ENCODE measurements at places on chromosomes 13 and 19.

GRCh38 chr13:55528434-55528833, 1612.3 kb upstream of the PRR20A start:
- no peak for DNase-seq

DNA sequence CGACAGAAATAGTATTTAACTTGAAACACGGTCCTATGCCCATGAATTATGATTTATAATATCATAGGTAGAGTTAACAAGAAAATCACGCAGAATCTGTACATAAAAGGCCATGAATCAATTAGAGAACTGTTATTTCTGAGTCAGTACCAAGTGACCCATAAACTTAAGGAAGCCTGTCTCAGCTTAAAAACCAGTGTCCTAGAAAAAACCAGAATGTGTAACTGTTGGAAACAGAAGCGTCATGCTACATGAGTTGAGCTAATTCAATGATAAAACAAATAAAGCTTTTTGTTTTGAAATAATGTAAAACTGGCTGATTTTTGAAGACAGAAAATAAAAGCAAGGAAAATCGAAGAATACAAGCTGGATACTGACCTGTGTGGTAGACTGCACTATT, 34.8 kb upstream of the SGCG start:
- no peak for DNase-seq

- peak; percentile 77 for DNase-seq
Measured at GRCh38 chr19:50358483-50359327, 6.7 kb downstream of the NAPSA start.

DNA sequence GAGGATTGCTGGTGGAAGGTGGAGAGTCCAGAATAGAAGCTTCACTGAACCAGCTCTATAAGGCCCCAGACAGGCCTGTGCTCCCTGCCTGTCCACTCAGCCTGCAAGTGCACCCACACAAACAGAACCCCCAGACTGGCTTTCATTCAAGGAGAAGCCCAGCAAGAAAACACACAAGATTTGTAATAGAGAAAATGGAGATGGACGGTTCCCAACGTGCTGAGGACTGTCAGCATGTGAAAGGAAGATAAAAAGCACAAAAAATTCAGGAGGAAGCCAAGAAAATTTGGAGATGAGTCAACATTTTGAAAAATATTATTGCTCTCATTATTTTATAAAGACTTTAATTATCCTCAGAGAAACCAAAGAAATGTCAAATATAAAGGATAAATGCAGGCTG, 218.2 kb upstream of the SLC10A2 start:
- no peak for DNase-seq

- DNase-seq, result no peak
Measured at GRCh38 chr19:51365211-51365964, 800 bp downstream of the ETFB start.

DNA sequence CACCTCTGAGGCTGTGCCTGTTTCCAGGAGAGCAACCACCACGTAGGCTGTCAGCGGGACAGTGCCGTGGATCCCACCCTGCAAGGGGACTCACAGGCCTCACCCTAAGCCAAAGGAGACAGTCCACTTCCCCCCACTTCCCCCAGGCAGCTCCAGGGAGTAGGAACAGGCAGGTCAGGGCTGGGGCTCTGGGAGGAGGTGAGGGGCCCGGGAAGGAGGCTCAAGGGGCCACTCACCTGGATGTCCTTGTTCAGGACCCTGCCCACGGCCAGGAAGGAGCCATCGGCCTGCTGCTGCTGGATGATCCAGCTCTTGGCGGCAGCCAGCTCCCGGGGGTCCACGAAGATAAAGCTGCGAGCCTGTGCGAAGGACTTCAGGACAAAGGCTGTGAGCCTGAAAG, 25.6 kb downstream of the F2RL3 start:
- no peak for DNase-seq

GRCh38 chr13:90448466-90449037, 898.9 kb upstream of the MIR17HG start:
- no peak for DNase-seq

DNA sequence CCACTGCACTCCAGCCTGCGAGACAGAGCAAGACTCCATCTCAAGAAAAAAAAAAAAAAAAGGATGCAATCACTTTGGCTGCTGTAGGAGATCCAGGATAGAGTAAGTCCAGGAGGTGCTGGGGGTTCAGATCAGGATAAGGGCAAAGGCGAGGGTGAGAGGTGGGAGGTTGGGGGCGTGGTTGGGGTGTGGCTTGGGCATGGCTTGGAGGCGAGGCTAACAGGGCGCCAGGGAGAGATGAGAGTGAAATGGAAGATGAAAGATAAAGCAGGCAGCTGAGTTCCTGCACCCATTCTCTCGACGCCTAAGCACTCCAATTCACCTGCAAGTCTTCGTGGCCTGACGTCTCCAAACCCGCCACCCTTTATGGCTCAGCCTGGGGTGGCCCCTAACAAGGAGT, 25.0 kb upstream of the ZNRF4 start:
- DNase-seq, result no peak

GRCh38 chr19:3184847-3185460, 776 bp upstream of the NCLN start:
- DNase-seq, result peak; percentile 83

GRCh38 chr19:40274585-40275544, 10.3 kb downstream of the AKT2 start:
- peak; percentile 72 for DNase-seq

DNA sequence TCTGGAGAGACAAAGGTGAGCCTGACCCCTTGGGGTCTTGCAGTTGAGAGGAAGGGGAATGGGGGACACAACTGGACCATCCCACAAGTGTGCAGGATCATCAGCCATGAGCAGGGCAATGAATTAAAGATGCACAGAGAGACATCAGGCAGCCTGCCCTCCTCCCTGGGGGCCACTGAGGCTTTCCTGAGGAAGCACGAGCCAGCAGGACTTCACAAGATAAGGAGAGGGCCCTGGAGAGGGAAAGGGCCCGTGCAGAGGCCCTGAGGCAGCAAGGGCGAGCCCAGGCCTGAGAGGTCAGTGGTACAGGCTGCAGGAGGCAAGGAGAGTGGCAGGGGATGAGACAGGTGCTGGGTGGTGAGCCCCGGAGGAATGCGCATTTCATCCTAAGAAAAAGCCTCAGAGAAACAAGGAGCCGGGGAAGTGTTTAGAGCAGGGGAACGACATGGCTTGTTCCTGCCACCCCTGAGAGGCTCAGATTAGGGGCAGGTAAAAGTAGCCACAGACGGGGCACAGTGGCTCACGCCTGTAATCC, 9.0 kb upstream of the PRKD2 start:
- DNase-seq, result no peak

- DNase-seq, result no peak
Measured at GRCh38 chr13:84230568-84230967, 348.3 kb upstream of the SLITRK1 start.

DNA sequence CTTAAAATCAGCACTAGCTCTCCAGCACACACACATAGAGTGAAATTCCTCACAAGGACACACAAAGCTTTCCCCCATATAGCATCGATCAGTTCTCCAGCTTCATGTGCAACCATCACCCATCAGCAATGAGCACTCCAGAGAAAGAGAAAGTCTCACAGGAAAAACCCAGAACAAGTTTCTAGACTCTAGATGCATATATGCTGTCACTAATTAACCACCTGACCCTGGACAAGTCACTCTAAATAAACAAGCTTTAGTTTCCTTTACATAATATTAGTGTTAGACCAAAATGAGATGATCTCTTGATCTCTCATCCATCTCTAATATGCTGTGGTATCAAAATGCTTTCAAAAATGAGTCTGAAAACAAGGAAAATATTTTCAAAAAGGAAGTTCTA, 81.2 kb downstream of the TBC1D4 start:
- DNase-seq, result no peak

- DNase-seq, result no peak
Measured at GRCh38 chr19:39631178-39631577, 24.5 kb upstream of the LGALS16 start.

- DNase-seq, result no peak
Measured at GRCh38 chr13:20190481-20191310, 2.0 kb downstream of the GJB2 start.

GRCh38 chr19:34096020-34096915, 76.0 kb upstream of the LSM14A start:
- no peak for DNase-seq

DNA sequence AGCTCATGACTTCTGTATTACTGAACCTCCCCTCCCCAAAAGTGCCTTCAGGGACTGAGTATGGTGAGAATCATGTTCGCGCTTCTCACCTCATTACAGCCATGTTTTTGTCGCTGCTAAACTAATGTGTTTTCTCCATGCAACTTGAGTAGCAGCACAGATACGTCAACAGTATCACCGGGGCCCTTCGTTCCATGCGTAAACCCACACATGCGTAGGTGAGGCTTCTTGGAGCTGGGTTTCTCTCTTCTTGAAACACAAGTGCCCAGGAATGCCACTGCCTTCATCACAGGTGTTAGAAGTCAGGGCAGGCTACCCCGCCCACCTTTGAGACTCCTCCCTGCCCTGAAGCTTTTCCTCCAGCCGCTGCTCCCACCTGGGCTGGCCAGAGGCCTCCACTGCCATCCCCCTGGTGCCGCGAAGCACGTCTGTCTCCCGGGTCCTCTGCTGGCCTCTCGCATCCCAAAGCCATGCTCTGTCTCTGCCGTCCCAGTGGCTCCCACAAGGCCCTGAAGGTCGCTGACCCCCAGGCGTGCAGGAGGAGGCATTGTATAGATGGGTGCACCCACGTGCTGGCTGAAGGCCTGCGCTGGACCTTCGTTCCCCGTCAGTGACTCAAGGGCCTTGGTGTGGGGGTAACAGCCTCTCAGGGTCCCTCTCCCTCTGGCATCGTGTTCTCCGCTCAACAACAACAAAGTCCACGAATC, 135.3 kb upstream of the MCF2L start:
- DNase-seq, result no peak

DNA sequence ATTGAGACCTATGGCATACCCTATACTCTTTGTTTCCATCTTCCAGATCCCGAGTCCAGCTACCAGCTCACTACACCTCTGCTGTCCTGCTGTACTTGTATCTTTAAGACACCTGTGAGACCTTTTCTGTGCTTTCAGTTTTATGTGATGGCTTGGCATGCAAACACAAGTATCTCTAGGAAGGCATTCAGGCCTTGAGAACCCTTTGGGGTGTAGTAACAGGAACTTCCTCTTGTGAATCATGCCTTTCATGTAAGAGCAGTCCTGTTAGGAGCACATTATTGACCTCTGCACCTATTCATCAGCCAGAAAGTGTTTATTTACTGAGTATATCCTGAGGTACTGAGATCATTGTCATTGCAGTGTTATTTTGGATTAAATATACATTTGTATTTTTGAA, 87.0 kb upstream of the HTR2A start:
- no peak for DNase-seq

GRCh38 chr13:42880056-42880605, 98.7 kb downstream of the FAM216B start:
- no peak for DNase-seq

- DNase-seq, result no peak
Measured at GRCh38 chr13:110233181-110233950, 73.6 kb downstream of the COL4A1 start.

DNA sequence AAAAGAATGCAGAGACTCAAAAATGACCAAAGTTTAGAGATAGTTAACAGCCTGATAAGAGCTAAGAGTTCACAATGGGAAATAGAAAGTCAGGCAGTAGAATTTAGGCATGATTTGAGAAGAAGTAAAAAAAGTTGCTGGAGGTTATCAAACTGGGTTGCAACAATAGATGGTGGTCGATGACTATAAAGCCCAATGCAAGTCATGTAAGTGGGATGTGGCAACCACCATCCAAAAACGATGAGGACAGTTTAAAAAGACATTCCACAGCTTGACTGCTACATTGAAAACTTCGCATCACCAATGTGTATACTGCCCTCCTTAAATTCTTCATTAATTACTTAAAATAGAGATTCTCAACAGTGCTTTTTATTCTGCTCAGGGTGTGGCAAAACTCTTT, 19.7 kb downstream of the ELF1 start:
- no peak for DNase-seq

GRCh38 chr13:49596221-49596620, 10.9 kb upstream of the RCBTB1 start:
- no peak for DNase-seq

- no peak for DNase-seq
Measured at GRCh38 chr13:106003651-106004050, 531.8 kb downstream of the EFNB2 start.

- no peak for DNase-seq
Measured at GRCh38 chr13:93624311-93624777, 397.7 kb downstream of the GPC6 start.

DNA sequence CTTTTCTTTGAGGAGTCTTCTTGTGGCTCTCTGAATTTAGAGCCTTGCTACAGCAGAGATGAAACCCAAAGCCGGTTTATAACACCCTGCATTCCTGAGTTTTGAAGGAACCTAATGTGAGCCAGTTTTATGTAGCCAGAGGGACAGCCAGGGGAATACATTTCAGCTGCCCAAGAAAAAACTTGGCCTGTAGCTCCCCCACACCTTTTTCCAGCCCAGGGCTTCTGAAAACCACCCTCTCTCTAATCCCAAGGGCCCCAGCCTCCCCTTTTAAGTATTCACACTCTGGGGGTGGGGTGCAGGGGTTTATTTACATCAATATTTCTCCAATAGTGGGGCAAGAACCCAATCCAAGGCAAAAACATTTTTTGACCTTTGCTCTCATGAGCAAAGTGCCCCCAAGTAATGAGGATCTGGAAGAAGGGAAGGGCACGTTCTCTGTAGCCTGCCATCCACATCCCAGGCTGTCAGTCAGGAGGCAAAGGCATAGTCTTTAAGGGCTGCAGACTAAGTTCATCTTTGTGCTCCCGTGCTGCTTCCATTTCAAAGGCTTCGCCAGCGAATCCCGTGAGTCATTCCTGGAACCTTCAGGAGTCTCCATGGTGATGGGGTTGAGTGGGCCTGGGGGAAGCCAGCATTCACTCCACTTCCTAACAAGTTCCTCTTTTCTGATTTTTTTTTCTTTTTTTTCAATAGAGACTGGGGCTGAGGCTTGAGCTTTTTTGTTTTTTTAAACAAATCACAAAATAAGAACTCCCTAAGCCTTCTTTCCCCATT, 33.2 kb upstream of the MEDAG start:
- no peak for DNase-seq

- DNase-seq, result peak; percentile 76
Measured at GRCh38 chr19:14149509-14149994, 13.2 kb upstream of the ASF1B start.

- no peak for DNase-seq
Measured at GRCh38 chr13:111370570-111371535, 50.4 kb downstream of the TEX29 start.

DNA sequence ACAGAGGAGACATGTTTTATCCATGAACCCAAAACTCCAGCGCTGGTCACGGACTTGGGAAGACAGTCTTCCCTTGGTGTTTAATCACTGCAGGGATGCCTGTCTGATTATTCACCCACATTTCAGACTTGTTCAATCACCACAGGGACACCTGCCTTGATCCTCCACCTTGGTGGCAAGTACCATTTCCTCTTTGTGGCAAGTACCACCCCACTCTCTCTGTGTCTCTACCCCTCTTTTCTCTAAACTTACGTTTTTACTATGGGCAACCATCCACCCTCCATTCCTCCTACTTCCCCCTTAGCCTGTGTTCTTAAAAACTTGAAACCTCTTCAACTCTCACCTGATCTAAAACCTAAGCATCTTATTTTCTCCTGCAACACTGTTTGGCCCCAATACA, 16.8 kb downstream of the ZNF83 start:
- DNase-seq, result no peak

- no peak for DNase-seq
Measured at GRCh38 chr13:41622432-41623429, 165.4 kb downstream of the RGCC start.

All from activated naive CD4-positive, alpha-beta T cell treated with anti-CD3 and anti-CD28 coated beads, Interleukin-2, amount 10 ng/mL, durations not matched to agents 7 days and 5 days (primary cell).